Stimulated activated CD4-positive, alpha-beta T cell treated with anti-CD3 and anti-CD28 coated beads, TNF-alpha, amount 100 ng/mL, for 48 hours (primary cell): ENCODE measurements at places on chromosomes 7 and 10.

DNA sequence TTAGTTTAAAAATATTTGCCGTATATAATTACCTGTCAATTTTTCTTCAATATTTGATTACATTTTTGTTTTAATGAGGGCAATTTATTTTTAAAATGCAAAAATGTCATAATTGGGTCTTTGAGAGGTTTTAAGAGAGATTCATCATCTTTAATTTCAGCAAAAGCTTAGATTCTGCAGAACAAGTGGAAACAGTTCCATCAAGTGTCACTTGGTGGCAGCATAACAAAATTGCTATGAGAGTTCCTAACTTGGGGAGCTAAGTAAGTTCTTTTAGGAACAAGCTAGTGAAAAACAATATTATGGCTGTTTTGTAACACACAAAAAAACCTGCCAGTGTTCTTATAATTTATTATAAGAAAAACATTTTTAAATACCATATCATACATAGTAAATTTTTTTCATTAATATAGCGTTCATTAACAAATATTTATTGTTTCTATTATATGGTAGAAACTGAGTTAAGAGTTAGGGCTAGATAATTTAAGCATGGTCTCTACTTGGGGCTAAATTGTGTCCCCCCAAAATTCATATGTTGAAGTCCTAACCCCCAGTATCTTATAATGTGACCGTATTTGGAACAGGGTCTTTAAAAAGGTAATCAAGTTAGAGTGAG lies 155.2 kb downstream of the MAGI2 start:
- no peak for DNase-seq

GRCh38 chr10:14535457-14536130 lies 204.9 kb upstream of the FRMD4A start:
- no peak for DNase-seq

GRCh38 chr7:92848441-92848840 lies 12.1 kb upstream of the CDK6 start:
- no peak for DNase-seq

DNA sequence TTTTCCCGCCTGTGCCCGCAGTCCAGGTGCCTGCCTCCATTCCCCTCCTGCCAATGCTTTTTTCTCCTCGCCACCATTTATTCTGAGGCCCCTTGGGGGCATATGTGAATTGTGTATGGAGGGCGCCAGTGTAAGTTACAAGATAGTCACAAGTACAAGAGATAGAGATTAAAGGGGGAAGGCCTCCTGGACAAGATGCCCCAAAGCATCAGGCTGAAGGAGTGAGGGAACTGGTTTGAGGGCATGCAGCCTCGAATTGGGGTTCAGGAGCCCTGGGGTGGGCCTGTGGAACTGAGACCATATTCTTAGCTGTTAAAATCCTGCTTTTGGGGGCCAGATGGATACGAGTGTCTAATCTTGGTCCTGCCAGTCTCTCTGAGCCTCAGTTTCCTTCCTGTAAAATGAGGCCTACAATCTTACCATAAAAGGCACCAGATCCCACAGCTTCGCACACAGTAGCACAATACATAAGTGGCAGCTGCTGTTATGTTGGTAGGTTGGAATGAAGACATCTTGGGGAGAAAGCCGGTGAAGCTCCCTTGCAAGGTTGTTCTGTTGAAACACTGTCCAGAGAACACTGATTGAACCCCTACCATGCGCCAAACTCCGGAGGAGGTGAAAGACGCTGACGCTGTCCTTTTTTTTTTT lies 545 bp upstream of the COMTD1 start:
- DNase-seq = peak; percentile 7

- DNase-seq = no peak
Observed at GRCh38 chr7:22667562-22668239, 59.3 kb upstream of the IL6 start.

DNA sequence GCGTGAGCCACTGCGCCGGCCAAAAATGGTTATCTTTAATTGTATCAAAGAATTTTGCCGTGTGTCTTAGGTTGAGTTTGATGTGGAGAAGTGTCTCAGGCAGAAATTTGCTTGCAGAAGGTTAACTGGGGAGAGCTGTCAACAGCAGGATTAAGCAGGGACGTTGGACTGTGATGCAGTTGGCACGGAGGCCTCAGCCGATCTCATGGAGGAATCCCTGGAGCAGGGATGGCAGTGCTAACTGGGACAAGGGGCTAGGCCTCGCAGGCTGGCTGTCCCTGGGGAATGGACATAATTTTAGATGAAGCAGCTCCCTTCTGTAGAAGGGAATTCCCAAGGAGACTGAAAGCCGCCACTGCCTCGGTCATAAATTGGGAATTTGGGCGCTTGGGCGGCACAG lies 12.3 kb upstream of the KIF5B start:
- no peak for DNase-seq

GRCh38 chr7:80359476-80359875 lies 152.4 kb downstream of the GNAT3 start:
- no peak for DNase-seq

DNA sequence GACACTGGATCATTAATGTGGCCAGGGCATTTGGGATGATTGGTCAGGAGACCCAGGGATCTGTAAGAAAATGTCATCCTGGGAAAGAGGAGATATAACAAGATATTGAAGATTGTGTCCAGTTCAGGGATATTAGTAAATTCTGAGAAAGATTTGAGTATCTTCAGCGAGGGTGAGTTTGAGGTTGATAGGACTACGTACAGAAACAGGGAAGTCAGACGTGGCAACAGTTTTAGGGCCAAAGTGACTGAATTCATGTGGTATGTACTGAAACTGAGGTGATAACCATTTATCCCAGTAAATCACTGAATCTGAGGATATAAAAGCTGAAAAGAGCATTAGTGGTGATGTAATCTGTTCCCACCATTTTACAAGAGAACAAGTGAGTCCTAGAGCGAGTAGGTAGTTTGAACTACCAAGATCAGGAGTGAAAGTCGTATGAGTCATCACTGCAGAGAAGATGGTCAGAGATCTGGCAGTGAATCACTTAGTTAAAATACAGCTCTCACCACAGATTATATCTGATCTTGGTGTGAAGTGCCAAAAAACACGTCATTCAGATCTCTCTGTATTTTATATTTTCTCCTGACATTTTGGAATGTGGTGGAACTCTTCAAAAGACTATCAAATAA lies 220.5 kb downstream of the CDK14 start:
- no peak for DNase-seq

DNA sequence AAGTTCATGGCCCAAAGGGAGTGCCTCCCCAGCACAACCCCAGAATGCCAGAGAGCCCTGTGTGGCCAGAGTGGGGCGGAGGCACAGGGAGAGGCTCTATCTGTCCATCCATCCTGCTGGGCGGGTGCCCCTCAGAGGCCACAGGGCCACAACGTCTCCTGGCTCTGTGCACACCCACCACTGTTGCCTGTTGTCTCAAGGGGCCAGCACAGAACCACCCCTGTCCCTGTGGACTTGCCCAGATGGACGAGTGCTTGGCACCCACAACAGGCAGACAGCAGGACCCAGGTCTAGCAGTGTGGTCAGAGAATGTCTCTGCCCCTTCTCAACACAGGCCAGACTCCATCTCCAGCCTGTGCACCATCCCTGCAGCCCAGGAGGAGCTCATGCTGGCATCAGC lies 92.8 kb downstream of the PAXIP1 start:
- no peak for DNase-seq

- no peak for DNase-seq
Observed at GRCh38 chr7:102146122-102146521, 140.5 kb upstream of the SH2B2 start.

- DNase-seq = no peak
Observed at GRCh38 chr10:16944402-16944801, 127.2 kb upstream of the RSU1 start.

DNA sequence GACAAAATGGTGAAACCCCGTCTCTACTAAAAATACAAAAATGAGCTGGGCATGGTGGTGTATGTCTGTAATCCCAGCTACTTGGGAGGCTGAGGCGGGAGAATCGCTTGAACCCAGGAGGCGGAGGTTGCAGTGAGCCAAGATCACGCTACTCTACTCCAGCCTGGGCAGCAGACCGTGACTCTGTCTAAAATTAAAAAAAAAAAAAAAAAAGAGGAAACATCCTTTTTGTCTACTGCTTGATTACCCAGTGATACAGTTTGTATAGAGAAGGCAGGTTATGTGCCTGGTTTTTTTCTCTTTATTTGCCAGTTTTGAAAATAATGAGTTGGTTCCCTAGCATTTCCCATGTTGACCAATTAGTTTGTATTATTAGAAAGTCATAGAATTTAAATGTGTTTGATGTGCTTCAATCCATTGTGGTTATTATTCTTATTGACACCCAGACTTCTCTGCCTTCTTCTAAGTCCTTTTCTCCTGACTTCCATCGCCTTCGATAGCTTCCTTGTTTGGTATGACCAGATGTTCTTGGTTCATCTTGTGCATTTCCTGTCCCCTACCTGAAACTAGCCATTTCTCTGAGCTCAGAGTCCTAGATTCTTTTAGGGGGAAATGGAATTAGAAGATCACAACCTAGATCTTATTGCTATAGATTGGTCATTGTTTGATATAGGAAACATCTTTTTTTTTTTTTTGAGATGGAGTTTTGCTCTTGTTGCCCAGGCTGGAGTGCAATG lies 43.2 kb downstream of the VKORC1L1 start:
- no peak for DNase-seq

DNA sequence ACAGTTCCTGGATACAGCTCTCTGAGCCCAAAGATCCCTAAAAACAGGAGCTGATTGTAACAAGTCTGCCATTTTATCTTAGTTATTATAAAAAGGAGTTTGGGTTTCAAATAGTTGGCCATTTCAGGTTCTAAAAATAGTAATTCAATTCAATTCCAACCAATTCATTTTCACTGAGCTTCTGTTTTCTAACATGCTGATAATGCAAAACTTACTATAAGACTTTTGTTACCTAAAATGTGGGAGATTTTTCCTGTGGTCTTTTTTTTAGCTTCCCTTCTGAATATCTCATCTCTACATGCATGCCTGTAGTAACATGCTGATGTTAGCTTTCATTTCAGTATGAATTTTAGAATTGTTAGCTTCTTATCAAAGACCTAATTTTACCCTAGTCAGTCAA lies 13.4 kb downstream of the NRBF2 start:
- no peak for DNase-seq

DNA sequence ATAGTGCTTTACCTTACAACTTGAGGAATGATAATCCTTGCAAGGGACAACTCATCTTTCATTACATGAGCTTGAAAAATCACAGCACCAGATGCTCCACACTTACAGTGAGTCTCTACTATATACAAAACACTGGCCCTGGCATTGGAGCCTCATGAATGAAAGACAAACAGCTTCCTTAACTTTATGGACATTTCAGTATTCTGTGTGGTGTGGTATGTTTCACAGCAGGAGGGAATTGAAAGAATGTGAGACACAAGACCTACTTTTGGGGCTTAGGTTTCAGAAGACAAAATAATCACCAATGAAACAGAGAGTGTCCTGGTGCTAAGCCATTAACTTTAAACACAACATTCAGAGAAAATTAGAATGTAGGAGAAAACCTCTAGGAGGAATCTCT lies 1249.6 kb downstream of the XPNPEP1 start:
- no peak for DNase-seq

DNA sequence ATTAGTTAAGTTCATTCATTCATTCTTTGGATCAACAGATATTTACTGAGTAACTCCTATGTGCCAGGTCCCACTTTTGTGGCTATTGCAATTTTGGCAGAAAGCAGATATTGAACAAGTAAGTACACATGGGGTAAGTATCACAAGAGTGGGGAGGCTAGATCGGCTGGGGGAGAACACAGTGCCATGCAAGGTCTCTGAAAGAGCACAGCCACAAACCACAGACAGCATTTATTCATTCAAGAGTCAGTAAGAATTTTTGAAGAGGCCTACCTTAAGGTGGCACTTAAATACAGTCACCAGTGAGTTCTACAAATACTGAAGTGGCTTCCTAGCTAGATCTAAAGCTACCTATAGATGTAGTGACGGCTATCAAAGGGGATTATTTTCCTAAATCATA lies 304.2 kb downstream of the RNLS start:
- no peak for DNase-seq

GRCh38 chr10:101135141-101136006 lies 4.3 kb downstream of the TLX1 start:
- DNase-seq = no peak

DNA sequence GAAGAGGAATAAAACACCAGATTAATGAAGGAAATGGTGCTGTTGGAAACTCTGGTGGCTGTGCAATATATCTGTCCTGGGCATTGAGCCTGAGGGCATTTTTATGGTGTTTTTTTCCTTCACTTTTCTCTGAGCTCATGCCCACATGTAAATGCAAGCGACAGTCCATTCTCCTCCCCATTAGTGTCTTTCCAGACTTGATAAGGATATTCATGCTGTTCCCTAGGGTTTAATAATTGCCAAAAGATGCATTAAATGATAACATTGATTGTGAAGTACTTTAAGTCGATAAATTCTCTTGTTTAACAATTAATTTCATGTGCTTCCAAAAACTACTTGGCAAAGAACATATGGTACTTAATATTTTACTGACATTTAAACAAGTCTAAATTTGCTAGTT lies 384.7 kb downstream of the MDFIC start:
- no peak for DNase-seq

GRCh38 chr10:70354556-70354955 lies 27.9 kb downstream of the LRRC20 start:
- DNase-seq = no peak

DNA sequence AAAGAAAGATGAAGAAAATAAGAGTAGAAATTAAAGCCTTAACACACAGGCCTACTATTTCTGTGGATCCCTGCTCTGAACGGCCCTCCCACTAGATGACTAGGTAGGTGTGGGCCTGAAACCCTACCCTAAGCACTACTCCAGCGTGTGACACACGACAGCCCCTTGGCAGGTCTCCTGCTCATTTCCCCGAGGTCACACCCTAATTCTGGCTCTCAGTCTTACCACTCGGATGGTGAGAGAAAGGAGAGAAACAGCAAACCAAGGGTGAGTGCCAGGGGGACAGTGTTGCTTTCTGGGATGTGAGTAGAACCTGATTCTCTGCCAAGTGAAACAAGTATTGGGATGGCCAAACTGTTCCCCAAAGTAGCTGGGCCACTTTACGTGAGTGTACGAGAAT lies 12.1 kb downstream of the GALNTL5 start:
- DNase-seq = no peak

- DNase-seq = no peak
Observed at GRCh38 chr7:6256677-6257535, 15.5 kb downstream of the CYTH3 start.

DNA sequence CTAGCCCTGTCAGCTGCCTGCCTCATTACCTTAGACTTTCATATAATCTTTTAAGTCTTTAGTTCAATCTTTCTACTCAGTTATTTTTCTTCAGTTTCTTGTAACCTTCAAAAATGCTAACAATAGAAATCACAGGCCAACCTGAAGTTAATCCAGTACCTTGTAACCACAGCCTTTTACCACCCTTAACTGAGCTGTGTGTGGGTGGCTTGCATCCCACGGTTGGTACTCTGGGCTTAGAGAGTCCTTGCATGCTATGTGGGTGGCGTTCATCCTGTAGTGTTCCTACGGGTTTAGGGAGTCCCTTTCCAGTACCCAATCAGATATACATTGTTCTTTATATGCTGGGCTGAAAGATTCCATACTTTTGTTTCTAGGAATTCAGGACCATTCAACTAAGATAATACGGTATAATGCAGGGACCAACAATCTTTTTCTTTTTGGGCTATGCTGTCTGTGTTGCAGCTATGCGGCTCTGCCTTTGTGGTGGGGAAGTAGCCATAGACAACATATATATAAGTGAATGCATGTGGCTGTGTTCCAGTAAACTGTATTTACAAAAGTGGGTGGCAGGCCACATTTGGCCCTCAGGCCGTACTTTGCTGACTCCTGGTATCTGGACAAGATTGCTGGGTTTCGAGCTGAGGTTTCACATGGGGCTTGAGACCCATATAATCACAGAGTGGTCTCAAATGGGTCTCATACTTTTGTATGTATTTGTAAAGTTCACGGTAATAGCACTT lies 280.8 kb upstream of the LRGUK start:
- no peak for DNase-seq

- no peak for DNase-seq
Observed at GRCh38 chr10:49300140-49300974, 1.4 kb downstream of the C10orf71 start.
